ENCODE measurements at places on chromosomes 11 and 22.

GRCh38 chr11:120188811-120189455, 21.9 kb upstream of the OAF start:
- no peak for DNase-seq

DNA sequence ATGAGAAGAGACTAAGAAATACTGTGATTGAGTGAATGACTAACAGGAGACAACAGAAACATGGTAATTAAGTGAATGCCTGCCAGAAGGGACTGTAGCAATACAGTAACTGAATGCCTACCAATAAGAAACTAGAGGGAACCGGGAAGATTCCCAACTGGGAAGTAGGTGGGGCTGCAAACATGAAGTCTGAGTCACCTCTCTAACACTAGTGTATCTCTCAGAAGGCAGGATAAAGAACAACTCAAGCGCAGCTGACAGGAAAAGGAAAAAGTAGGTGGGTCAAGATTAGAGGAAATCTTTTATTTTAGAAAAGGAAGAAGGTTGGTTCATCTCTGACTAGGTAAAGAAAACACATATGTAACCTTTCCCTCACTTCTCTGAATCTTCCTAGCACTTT, 14.0 kb downstream of the C11orf42 start:
- DNase-seq, result peak; percentile 48

DNA sequence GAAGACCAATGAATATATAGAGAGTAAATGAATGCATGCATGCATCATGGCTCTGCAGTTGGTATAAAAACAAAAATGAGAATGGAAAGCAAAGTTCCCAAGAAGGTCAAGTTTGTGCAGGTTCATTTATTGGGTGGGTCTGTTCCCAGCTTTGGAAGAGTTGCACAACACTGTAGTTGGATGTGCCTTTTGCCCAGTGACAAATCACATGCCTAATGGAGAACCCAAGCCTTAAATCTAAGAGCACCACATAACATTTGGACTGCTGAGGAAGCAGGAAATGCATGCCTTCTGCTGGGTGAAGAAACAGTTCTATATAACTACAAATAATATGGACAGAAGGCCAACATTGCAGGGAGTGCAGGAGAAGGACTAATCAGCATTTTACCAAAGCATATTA, 30.6 kb downstream of the PRCP start:
- no peak for DNase-seq

GRCh38 chr22:43473031-43473430, 61.2 kb downstream of the MPPED1 start:
- no peak for DNase-seq

DNA sequence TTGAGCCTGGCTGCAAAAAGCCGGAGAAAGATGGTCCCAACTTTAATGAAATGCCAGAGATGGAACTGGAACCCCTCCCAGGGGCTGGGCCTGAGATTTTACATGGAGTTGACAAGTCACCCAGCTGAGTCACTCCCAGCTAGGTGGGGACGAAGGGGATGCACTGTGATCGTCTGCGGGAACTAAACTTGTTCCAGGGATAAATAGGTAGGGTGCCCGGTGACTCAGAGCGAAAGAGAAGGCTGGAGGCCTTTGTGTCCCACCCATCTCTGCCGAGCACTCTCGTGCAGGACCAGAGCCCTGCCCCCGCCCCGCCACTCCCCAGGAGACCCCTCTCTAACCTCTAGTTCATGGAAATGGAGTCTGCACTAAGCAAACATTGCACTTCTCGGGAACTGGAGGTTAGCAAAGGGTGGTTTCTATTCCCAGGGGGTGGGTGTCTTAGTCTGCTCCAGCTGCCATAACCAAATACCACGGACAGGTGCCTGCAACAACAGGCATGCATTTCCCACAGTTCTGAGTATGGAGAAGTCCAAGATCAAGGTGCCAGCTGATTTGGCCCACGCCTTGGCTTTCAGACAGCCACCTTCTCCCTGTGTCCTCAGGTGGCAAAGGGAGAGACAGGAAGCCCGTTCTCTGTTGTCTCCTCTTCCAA, 60.7 kb upstream of the FADD start:
- no peak for DNase-seq

DNA sequence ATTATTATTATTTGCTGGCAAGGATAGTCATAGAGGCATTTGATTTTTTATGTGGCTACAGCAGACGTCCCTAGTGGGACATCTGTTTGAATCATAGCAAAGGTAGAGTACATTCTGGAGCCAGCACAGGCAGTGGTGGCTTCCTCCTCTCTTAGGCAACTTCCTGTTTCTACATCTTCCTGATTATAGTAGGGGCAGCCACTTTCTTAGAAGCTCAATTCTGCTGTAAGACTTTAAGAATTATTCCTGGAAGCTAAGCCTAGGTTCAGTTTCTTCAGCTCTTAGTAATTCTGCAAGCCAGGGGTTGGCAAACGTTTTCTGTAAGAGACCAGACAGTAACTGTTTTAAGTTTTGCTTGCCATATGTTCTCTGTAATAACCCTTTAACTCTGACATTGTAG, 129.3 kb upstream of the TENM4 start:
- no peak for DNase-seq

- peak; percentile 97 for DNase-seq
Observed at GRCh38 chr11:76782531-76783293, 444 bp upstream of the TSKU start.

- DNase-seq, result no peak
Observed at GRCh38 chr22:43550672-43551071, 138.9 kb downstream of the MPPED1 start.

All from AG04450 (cell line).